Stimulated activated memory B cell treated with anti-CD40 and anti-IgM and Interleukin-4, amounts not matched to agents 10 μg/mL and 1 μg/mL and 100 μg/mL, for 72 hours (primary cell): ENCODE measurements at places on chromosomes 5 and 9.

- H3K4me1 ChIP-seq: no peaks in the 10 kb centered on the region
- no peak for ATAC-seq
These were observed 58.5 kb downstream of the APTX start for GRCh38 chr9:32942755-32943460.

- H3K27me3 ChIP-seq: no peaks in the 10 kb centered on the region
- H3K36me3 ChIP-seq: no peaks in the 10 kb centered on the region
- no peaks in the 10 kb centered on the region for H3K4me1 ChIP-seq
- no peak overlapping the region for H3K27ac ChIP-seq
These were observed 88.0 kb downstream of the PLPP1 start for GRCh38 chr5:55446640-55447351.

DNA sequence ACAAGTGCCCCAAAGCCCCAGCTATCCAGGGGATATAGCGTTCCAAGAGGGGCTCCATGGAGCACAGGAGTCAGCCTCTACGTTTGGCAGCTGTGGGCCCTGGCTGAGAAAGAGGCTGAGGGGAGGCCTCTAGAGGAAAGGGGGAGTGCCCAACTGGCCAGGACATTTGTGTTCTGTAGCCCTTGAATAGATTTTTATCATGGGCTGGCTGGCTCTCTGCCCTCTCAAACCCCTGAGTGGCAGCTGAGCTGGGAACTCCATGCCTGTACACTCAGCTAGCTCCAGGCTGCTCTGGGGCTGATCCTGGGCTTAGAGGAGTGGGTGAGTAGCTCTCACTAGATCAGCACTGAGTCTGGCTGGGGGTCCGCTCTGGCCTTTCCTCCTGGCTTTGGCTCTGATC, 285.0 kb downstream of the ZSWIM6 start:
- no peak overlapping the region for H3K4me3 ChIP-seq
- H3K36me3 ChIP-seq: no peaks in the 10 kb centered on the region
- H3K4me1 ChIP-seq: peaks cover 11% of the 10 kb centered on the region
- H3K27ac ChIP-seq: no peak overlapping the region
- ATAC-seq: no peak
- peaks cover 27% of the 10 kb centered on the region for H3K27me3 ChIP-seq

DNA sequence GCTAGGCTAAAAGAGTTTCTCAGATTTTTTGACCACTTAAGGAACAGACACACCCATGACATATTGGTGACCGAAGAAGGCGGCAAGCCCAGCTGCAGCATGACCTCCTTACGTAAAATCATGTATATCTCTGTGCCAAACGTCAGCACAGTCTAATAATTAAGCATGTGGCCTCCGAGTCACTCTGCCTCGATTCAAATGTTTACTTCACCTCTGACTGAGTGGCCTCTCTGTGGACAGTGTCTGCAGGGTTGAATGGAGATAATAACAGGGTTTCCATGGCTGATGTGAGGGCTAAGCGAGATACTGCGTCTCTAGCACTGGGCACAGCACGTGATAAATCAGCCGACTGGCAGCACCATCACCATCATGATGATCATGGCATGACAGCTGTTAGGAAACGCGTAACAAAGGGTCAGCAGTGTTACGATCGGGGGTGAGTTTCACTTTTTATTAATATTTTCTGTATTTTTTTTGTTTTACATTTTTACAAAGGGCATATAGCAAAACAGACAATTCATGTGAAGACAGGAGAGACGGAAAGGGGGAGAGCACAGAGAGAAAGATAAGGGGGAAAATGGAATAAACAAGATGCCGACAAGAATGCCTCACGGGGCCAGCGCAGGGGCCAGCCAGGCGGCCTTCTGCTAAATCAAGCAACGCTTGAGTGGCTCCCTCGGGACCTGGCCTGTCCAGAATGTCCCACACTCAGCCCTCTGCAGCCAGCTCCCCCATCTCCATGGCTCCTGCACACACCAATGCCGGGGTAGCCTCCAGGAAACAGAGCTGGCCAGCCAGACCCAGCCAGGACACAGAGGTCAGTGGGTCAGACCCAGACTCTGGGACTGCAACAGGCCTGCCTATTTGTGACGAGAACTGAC, 60.3 kb downstream of the ADAMTS2 start:
- H3K4me1 ChIP-seq: no peaks in the 10 kb centered on the region
- ATAC-seq: no peak
- H3K27ac ChIP-seq: no peak overlapping the region
- peaks cover 15% of the 10 kb centered on the region for H3K27me3 ChIP-seq
- H3K36me3 ChIP-seq: no peaks in the 10 kb centered on the region
- no peak overlapping the region for H3K4me3 ChIP-seq

- ATAC-seq: no peak
- peaks cover 7% of the 10 kb centered on the region for H3K27me3 ChIP-seq
- H3K4me3 ChIP-seq: peak overlapping the region; percentile 99
- H3K4me1 ChIP-seq: peaks cover 42% of the 10 kb centered on the region
- H3K27ac ChIP-seq: peak overlapping the region; percentile 95
- H3K36me3 ChIP-seq: peaks cover 34% of the 10 kb centered on the region
These were observed 1.6 kb downstream of the MED27 start for GRCh38 chr9:132077881-132078698.

- no peak overlapping the region for H3K27ac ChIP-seq
- no peaks in the 10 kb centered on the region for H3K27me3 ChIP-seq
- no peak for ATAC-seq
- H3K4me1 ChIP-seq: no peaks in the 10 kb centered on the region
- H3K36me3 ChIP-seq: no peaks in the 10 kb centered on the region
- no peak overlapping the region for H3K4me3 ChIP-seq
These were observed 33.9 kb upstream of the FOXB2 start for GRCh38 chr9:76985581-76985980.

DNA sequence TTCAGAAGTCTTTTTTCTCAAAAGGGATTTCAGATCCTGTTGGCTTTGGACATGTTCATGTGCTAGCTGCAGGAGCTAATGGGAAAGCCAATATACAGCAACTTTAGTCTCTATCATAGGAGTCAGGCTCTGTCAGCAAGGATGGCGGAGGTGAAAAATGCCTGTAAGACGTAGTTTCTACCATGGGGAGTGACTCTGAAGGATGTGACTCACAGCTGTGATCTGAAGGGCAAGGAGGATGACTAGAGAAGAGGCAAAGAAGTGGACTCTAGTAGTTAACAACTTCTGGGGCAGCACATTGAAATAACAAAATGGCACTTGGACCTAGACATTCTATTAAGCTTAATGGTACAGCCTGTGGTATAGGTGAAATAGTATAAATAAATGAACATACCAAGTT, 3.1 kb upstream of the NDUFS4 start:
- no peaks in the 10 kb centered on the region for H3K36me3 ChIP-seq
- H3K4me1 ChIP-seq: peaks cover 16% of the 10 kb centered on the region
- no peak for ATAC-seq
- H3K27me3 ChIP-seq: peaks cover 39% of the 10 kb centered on the region

GRCh38 chr5:14157493-14157782, 14.3 kb downstream of the TRIO start:
- no peaks in the 10 kb centered on the region for H3K27me3 ChIP-seq
- peaks cover 37% of the 10 kb centered on the region for H3K4me1 ChIP-seq
- no peak for ATAC-seq

- no peak overlapping the region for H3K27ac ChIP-seq
- H3K4me1 ChIP-seq: peaks cover 6% of the 10 kb centered on the region
- no peaks in the 10 kb centered on the region for H3K36me3 ChIP-seq
- H3K27me3 ChIP-seq: no peaks in the 10 kb centered on the region
- no peak overlapping the region for H3K4me3 ChIP-seq
These were observed 828.9 kb downstream of the TLR4 start for GRCh38 chr9:118533101-118533500.

- H3K4me3 ChIP-seq: no peak overlapping the region
- no peak overlapping the region for H3K27ac ChIP-seq
- ATAC-seq: no peak
- peaks cover 6% of the 10 kb centered on the region for H3K4me1 ChIP-seq
These were observed 102.7 kb upstream of the MVB12B start for GRCh38 chr9:126223798-126224531.

GRCh38 chr9:120877276-120878034, 467 bp upstream of the PHF19 start:
- H3K4me3 ChIP-seq: peak overlapping the region; percentile 86
- peak; percentile 71 for ATAC-seq
- H3K27ac ChIP-seq: peak overlapping the region; percentile 82
- H3K36me3 ChIP-seq: peaks cover 18% of the 10 kb centered on the region
- peaks cover 56% of the 10 kb centered on the region for H3K4me1 ChIP-seq

DNA sequence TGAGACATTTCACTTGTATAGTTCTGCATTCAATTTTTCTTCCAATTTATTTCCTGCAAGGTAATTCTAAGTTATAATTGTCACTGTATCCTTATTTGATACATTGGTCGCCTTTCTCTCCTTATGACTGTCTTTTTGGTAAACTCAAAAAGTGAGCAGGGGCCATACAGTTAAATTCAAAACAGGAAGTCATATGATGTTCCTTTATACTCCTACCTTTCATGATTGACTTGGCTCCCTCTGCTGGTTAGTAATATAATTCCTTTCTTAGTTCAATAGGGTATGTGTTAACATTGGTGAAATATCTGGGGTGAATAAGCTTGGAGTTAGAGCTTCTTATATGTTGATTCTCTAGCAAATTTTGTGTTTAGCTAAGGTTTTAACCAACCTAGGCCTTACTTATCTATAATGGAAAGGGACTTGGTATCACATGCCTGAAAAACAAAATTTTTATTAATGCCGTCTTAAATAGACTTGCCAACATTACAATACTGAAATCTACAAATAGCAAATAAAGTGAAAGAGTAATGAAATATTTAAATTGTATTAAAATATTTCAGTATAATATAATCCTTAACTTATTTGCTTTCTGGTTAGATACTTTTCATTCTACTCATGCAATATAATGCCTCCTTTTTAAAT, 6.0 kb upstream of the NIPBL start:
- H3K4me3 ChIP-seq: no peak overlapping the region
- H3K4me1 ChIP-seq: peaks cover 30% of the 10 kb centered on the region
- H3K27me3 ChIP-seq: no peaks in the 10 kb centered on the region
- ATAC-seq: peak; percentile 78
- no peak overlapping the region for H3K27ac ChIP-seq
- H3K36me3 ChIP-seq: peaks cover 20% of the 10 kb centered on the region

GRCh38 chr5:177553671-177554429, 513 bp downstream of the FAM193B start:
- peaks cover 7% of the 10 kb centered on the region for H3K36me3 ChIP-seq
- H3K27ac ChIP-seq: peak overlapping the region; percentile 84
- ATAC-seq: peak; percentile 78
- H3K27me3 ChIP-seq: no peaks in the 10 kb centered on the region

DNA sequence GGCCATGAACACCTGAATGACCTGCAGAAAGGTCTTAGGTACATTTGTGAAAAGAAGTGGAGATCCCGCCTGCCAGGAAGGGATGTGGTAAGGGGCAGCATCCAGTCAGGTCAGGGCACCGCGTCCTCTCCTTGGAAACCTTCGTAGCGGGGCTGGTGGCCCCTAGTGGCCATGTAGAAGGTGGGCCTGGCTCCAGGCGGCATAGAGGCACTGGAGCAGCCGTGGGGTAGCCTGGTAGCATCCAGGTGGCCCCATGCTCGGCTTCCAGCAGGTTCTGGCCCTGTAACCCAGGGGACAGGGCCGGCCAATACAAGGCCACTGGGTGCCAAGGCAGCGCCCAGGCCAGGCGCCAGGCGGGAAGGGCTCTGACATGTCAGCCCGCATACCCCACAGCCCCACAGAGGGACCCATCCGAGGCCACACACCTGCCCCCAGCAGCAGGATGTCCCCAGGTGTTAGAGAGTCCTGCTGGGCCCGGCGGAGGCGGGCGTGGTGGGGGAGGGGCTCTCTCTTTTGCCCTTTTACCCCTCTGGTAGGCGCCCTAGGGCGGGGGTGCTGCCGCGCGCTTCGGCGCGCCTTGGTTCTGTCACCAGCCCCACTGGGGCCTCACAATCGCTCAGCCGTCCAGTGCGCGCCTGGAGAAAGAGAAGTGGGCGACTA, 58.3 kb upstream of the SPATA31E1 start:
- H3K4me1 ChIP-seq: no peaks in the 10 kb centered on the region
- H3K27ac ChIP-seq: no peak overlapping the region
- H3K4me3 ChIP-seq: no peak overlapping the region
- no peaks in the 10 kb centered on the region for H3K36me3 ChIP-seq
- peaks cover 9% of the 10 kb centered on the region for H3K27me3 ChIP-seq

DNA sequence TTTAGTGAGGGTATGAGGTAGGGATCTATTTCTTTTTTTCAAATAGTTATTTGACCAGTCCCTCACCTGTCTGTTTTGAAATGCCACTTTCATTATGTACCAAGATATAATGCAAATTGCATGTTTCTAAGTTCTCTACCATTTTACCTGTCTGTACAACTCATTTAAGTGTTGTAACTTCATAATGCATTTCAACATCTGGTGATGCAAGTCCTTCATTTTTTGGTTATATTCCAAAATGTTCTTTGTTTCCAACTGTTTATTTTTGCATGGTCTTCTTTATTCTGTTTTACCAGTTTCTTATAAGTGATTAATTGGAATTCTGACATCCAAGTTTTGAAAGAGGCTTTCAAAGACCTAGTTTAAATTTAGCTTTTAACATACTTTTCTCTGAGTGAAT, 26.8 kb downstream of the TDRD7 start:
- no peak overlapping the region for H3K27ac ChIP-seq
- peaks cover 2% of the 10 kb centered on the region for H3K4me1 ChIP-seq
- no peak for ATAC-seq
- no peaks in the 10 kb centered on the region for H3K27me3 ChIP-seq

GRCh38 chr9:92767066-92768054, 2.7 kb upstream of the BICD2 start:
- ATAC-seq: no peak
- H3K36me3 ChIP-seq: no peaks in the 10 kb centered on the region
- H3K27ac ChIP-seq: peak overlapping the region; percentile 23

GRCh38 chr9:125404733-125405132, 143.1 kb downstream of the GAPVD1 start:
- H3K4me3 ChIP-seq: no peak overlapping the region
- no peaks in the 10 kb centered on the region for H3K36me3 ChIP-seq
- no peak for ATAC-seq
- peaks cover 40% of the 10 kb centered on the region for H3K27me3 ChIP-seq
- H3K4me1 ChIP-seq: peaks cover 19% of the 10 kb centered on the region

- H3K36me3 ChIP-seq: no peaks in the 10 kb centered on the region
- no peaks in the 10 kb centered on the region for H3K4me1 ChIP-seq
- no peak for ATAC-seq
- no peak overlapping the region for H3K4me3 ChIP-seq
- H3K27me3 ChIP-seq: no peaks in the 10 kb centered on the region
These were observed 1040.8 kb downstream of the TAF11L14 start for GRCh38 chr5:18675041-18675440.

- no peak for ATAC-seq
- peaks cover 7% of the 10 kb centered on the region for H3K27me3 ChIP-seq
- H3K27ac ChIP-seq: no peak overlapping the region
- H3K4me1 ChIP-seq: no peaks in the 10 kb centered on the region
These were observed 391.5 kb upstream of the DAB2 start for GRCh38 chr5:39816156-39816845.

GRCh38 chr9:90991953-90992352, 190.3 kb downstream of the SYK start:
- H3K36me3 ChIP-seq: no peaks in the 10 kb centered on the region
- H3K27me3 ChIP-seq: no peaks in the 10 kb centered on the region
- H3K4me1 ChIP-seq: no peaks in the 10 kb centered on the region
- H3K27ac ChIP-seq: no peak overlapping the region
- no peak overlapping the region for H3K4me3 ChIP-seq
